Activated CD4-positive, alpha-beta T cell treated with anti-CD3 and anti-CD28 coated beads for 36 hours (primary cell): ENCODE measurements at places on chromosomes 6 and 20. TPM values are rescaled to one million over a fixed set of nuclear protein-coding genes. Genes with fewer than 3 reads are reported as not detected.

The SLC52A3 gene
- total RNA-seq, result not detected

The ADGRF4 gene
- total RNA-seq, result not detected

The PPP1R16B gene
- 78.8 TPM for total RNA-seq

The ARHGAP18 gene
- 5.2 TPM for total RNA-seq

The AGER gene
- total RNA-seq, result 28.0 TPM

The SRMS gene
- total RNA-seq, result not detected

The DDX27 gene
- total RNA-seq, result 48.5 TPM

The PHACTR1 gene
- 0.07 TPM for total RNA-seq

The SNHG17 gene
- 70.7 TPM for total RNA-seq

The TREML2 gene
- total RNA-seq, result 8.2 TPM

The RIPOR2 gene
- total RNA-seq, result 67.0 TPM

The VSX1 gene
- not detected for total RNA-seq

The RNF144B gene
- 3.9 TPM for total RNA-seq

The CDK19 gene
- 14.7 TPM for total RNA-seq

The NAPB gene
- 6.1 TPM for total RNA-seq

The SLC17A9 gene
- 16.2 TPM for total RNA-seq

The KIF6 gene
- 0.43 TPM for total RNA-seq

The PSORS1C2 gene
- not detected for total RNA-seq

The EDN1 gene
- total RNA-seq, result not detected
